T47D (cell line): ENCODE measurements at places on chromosomes 12 and 14.

DNA sequence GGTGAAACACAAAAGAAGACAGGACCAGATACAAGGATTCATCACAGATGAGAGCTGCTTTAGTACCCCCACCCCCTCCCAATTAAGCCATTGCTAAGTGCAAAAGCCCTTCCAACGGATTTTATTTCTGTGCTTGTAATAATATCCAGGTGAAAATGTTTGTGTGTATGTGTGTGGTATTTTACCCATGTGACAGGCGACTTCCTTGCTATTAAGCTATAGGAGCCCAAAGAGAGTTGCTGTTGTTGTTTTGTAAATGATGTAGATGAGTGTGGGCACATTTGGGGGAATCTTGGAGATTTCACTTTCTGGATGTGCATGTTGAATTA, 3.2 kb upstream of the HOXC4 start:
- no peak for DNase-seq

- no peak for DNase-seq
These were observed 6.4 kb upstream of the CFAP251 start for GRCh38 chr12:121911824-121912585.

GRCh38 chr12:54565986-54566544, 16.7 kb downstream of the PDE1B start:
- no peak for DNase-seq

DNA sequence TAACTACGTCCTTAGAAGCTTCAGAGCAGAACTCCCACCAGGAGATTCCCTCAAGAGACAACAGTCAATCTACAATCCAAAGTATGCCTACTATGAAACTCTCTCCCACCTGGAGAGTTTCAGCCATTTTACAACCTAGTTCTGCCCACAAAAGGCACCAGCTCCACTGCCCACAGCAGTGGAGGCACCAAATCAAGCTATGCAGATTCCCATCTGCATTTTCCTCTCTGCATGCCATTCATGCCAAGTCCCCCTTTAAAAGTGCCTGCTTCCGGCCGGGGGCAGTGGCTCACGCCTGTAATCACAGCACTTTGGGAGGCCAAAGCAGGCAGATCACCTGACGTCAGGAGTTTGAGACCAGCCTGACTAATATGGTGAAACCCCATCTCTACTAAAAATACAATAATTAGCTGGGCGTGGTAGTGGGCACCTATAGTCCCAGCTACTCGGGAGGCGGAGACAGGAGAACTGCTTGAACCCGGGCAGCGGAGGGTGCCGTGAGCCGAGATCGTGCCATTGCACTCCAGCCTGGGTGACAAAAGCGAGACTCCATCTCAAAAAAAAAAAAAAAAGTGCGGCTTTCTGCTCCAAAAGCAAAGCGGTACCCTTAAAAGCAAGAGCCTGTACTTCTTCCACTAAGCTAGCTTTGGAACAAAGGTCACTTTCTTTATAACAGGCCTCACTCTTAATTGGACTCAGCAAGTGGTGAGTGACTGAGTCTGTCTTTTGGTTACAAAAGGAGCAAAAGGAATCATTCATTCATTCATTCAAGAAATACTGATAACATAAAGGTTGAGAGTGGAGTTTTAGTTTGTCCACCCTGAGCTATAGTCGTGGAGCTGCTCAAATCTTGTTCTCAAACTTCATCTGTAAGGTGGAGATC, 10.1 kb upstream of the DLGAP5 start:
- DNase-seq, result no peak

- DNase-seq, result no peak
These were observed 22.8 kb upstream of the PYGL start for GRCh38 chr14:50967103-50967502.

DNA sequence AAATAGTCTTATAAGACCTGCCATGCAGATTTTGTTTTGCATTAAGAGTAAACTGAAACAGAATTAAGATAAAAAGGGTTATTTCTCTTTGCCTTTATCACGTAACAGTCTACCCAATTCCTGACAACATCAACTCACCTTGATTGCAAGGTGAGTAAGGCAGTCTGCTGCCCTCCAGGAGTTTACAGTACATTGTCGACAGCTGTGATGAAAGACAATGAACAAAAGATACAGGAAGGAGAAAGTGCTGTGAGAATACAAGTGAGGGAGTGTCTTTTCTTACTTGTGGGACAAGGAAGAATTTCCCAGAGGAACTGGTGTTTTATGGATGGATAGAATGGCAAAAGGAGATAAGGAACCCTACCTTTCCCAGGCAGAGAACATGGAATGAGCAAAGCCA, 101.0 kb downstream of the RTN1 start:
- no peak for DNase-seq

DNA sequence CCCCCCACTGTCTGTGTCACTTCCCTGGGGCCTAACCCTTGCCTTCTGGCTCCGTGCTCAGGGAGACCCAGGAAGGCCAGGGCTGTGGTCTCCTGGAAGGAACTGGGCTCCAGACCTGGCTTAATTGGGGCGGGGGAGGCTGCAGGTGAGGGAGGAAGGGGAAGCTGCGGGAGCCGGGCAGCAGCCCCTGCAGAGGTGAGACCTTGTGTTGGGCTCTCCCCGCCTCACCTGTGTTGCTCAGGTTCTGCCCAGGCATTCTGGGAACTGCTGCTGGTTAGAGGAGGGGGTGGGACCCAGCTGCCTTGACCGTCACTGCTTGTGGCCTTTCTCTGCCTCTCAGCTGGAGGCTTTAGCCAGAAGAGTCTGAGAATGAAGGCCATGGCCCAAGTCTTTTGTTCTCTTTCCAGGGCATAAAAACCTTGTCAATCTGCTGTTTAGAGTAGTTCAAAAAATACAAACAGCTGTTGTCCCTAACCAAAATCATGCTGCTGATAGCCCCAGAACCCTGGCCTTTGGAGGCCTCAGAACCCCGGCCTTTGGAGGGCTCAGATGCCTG, 247.6 kb downstream of the CHST11 start:
- no peak for DNase-seq

- DNase-seq, result no peak
These were observed 121.3 kb downstream of the PTPN11 start for GRCh38 chr12:112540021-112540420.

DNA sequence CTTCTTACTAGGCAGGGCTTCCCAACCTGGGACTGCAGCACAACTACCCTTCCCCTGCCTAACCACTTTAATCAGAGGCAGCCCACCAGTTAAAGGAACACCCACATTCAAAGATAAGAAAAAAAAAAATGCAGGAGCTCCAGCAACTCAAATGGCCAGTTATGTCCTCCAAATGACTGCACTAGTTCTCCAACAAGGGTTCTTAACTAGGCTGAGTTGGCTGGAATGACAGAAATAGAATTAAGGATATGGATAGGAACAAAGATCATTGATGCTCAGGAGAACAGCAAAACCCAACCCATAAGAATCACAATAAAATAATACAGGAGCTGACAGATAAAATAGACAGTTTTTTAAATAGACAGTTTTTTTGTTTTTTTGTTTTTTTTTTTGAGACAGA, 154.2 kb downstream of the PLCZ1 start:
- no peak for DNase-seq

DNA sequence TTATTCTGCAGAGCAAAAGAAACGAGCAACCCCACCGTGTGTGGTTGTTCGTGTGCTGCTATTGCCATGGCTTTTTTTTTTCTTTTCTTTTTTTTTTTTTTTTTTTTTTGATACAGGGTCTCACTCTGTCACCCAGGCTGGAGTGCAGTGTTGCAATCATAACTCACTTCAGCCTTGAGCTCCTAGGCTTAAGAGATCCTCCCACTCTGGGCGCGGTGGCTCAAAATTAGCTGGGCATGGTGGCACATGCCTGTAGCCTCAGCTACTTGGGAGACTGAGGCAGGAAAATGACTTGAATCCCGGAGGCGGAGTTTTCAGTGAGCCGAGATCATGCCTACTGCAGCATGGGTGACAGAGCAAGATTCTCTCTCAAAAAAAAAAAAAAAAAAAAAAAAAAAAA, 144.2 kb downstream of the ESR2 start:
- DNase-seq, result no peak

DNA sequence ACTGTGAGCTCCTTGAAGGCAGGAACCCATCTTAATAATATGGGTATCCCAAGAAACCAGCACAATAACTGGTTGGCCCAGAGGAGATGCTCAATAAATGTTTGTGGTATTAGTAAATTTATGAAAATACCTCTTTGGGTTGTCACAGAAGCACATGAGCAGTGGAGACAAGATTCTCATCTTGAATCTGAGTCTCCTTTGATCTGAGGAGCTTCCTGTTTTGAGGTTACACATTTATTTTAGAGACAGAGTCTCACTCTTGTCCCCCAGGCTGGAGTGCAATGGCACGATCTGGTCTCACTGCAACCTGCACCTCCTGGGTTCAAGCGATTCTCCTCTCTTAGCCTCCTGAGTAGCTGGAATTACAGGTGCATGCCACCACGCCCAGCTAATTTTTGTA, 247.4 kb downstream of the NRXN3 start:
- DNase-seq, result no peak

DNA sequence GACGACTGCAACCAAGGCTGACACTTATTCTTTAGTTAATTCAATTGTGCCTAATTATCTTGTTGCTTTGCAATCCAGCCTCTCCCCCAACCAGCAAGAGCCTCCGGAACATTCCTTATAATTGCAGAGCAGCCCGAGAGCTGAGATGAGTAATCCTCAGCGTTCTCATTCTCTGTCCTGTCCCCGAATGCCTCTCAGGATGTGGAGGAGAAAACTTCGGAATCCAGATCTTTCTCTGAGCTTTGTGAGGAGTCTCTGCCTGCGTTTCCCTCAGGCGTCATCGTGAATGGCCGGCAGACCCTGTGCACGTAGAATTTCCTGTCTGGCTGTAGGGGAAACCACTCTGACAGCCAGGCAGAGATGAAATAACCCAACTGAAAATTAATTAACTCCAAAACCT, 160.5 kb upstream of the DIO3 start:
- DNase-seq, result peak; percentile 41

- no peak for DNase-seq
These were observed 57.3 kb downstream of the ETV6 start for GRCh38 chr12:11706509-11707379.

DNA sequence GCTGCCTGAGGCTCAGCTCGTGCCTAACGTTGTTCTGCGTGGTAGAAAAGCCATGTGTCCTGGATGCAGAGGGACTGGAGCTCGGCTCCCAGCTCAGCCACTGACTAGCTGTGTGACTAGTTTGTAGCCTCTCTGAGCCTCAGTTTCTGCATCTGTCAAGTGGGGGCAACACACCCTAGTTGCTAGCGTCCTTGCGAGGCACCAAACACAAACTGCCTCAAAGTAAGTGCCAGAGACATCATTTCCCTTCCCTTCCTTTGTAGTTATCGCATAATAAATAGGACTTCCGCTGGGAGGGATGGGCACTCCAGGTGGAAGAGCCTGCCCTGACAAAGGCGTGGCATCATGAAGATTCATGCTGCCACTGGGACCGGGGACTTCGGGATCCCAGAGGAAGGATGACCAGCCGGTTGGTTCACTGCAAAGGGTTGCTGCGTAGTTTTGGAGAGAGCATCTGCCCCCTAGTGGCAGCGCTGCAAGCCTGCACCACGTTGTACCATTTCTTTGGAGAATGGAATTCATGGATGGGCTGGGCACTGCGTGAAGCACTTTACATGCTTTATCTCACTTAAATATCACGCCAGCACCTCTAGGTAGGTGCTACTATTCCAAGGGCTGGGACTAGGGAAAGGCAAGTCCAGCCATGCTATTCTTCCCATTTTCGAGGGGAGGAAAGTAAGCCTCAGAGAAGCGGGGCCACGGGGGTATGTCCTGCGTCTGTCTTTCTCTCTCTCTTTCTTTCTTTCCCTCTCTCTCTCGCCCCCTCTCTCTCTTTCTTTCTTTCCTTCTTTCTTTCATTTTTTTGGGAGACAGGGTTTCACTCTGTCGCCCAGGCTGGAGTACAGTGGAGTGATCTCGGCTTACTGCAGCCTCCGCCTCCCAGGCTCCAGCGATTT, 4.6 kb downstream of the CCDC197 start:
- peak; percentile 83 for DNase-seq

GRCh38 chr14:77498984-77499527, 440 bp upstream of the ISM2 start:
- peak; percentile 8 for DNase-seq

DNA sequence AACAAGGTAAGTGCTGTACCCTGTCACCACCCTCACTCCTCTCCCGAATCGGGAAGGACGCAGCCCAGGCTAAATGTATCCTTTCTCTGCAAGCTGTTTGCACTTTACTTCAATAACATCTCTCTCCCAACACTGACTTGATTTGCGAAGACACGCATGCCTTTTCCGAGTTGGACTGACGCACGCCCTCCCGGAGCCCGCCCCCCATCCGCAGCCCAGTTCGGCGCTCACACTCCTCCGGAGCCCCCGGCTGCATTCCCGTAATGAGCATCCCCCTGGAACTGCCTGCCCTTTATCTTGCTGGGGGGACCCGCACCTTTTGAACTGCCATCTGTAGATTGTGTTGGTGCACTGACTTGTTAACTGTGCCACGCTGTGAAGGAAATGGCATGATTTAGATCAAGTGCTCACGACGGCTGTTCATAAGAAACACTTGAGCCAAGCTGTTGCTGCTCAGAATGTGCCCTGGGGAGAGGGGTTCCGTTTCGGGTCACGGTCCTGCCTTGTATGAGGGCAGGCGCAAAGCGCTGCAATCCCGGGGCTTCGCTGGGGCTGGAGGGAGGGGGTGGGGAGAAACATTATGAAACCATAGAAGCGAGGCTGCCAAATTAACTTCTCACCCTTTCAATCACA, 176.6 kb upstream of the CDKN3 start:
- no peak for DNase-seq

DNA sequence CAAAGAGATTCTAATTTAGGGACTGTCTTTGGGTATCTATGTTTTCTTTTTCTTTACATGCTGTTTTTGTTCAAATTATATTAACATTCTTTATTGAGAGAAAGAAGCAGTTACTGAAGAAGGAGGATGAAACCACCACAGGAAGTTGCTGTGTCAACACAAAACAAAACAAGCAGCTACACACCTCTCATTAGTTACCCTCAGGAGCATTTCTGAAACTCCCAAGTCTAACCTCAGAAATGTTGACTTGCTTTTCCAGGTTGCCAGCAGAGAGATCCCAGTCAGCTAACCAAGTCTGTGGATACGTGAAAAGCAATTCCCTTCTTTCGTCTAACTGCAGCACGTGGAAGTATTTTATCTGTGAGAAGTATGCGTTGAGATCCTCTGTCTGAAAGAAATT, 33.5 kb downstream of the CLEC1A start:
- no peak for DNase-seq

- DNase-seq, result peak; percentile 22
These were observed 1133.2 kb upstream of the TMEM132C start for GRCh38 chr12:127133675-127134335.

DNA sequence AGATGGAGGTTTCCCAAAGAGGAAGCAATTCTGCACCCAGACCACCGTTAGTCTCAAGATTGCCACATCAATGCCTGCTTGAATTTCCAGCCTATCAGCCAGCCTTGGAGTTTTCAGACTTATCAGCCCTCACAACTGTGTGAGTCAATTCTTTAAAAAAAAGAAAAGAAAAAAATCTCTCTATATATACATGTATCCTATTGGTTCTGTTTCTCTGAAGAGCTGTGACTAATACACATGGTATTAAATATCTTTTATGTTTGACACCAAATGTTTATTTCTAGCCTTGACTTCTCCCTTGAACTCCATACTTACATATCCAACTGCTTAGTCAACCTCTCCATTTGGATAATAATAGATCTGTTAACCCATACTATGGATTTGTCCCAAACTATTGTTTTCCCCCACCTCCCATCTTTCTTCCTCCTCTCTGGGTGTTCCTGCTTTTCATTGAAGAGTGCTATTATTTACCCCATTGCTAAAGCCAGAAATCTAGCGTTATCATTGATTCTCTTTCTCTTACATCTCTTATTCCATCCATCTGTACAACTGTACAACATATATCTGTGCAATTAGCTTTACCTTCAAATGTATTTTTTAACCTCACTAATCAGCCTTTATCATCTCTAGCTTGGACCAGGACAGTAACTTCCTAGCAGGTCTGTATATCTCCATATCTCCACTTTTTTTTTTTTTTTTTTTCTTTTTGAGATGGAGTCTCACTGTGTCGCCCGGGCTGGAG, 22.7 kb upstream of the EID3 start:
- DNase-seq, result no peak
